ENCODE measurements at places on chromosomes 4 and X. TPM values are rescaled to one million over a fixed set of nuclear protein-coding genes. Genes with fewer than 3 reads are reported as not detected.

The ANKRD17 gene
- total RNA-seq = 42.8 TPM

The GC gene
- 0.35 TPM for total RNA-seq

The RIPPLY1 gene
- 0.53 TPM for total RNA-seq

- no peak for DNase-seq
Measured at GRCh38 chrX:72202792-72203401, 21.3 kb downstream of the PIN4 start.

DNA sequence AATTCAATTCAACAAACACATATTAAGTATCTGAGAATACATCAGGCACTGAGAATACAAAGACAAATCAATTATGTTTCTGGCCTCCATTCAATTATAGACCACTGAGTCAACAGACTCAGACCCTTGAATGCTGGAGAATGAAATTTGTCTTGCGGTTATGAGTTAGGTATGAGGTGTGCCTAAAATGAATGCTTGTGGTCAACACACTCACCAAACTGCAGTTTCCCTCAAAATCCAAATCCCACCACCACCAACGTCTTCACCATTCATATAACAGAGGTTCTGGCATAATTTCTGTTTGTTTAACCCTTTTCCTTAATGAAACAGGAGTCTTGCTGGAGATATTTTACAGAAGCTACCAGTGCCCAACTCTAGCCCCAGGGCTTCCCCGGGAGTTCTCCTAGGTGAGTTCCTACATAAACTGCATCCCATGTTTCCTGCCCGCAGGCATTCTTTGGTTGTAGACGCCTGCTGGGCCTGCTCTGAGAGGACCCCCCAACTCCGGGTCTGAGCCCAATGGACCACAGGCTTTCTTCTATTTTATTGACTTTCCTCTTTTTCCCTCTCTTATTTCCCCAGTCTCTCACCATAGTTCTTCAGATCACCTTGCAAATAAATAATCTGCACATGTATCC is 119.2 kb downstream of the DDX53 start:
- DNase-seq = no peak

GRCh38 chr4:182179751-182180150 is 63.5 kb upstream of the TENM3 start:
- DNase-seq = no peak

- DNase-seq = no peak
Measured at GRCh38 chr4:118866442-118866841, 22.2 kb upstream of the SYNPO2 start.

- no peak for DNase-seq
Measured at GRCh38 chr4:9969526-9970398, 51.5 kb downstream of the SLC2A9 start.

GRCh38 chr4:89724716-89725115 is 112.2 kb downstream of the SNCA start:
- no peak for DNase-seq

- DNase-seq = no peak
Measured at GRCh38 chrX:154731184-154731583, 19.7 kb downstream of the GAB3 start.

- no peak for DNase-seq
Measured at GRCh38 chr4:85499573-85499972, 24.6 kb downstream of the ARHGAP24 start.

GRCh38 chrX:105745863-105746262 is 76.5 kb upstream of the NRK start:
- no peak for DNase-seq

- DNase-seq = peak; percentile 13
Measured at GRCh38 chrX:155262970-155263754, 1.1 kb downstream of the RAB39B start.

All from muscle of leg (tissue), 16 donors.